ENCODE measurements at places on chromosomes 5 and 9.

DNA sequence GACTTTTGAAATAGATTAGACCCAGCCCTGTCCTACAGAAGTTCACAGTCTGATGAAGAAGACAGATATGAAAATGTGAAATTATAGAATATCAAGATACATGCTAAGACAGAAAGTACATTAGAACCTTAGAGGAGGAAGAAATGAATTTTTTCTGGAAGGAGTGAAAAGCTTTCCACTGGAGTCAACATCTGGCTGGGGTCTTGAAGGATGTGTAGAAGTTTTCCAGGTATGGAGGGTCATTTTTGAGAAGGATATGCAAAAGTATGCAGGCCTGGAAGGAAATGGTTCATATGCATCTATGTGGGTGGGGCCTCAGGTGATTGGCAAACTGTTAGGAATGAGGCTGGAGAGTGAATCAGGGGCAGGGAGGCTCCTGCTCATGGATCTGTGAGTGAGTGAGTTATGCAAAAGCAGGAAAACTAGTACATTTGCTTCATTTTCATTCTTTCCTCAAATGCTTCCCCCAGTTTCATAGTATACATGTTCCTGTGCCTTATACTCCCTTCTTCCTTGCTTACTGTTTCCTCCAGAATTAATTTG lies 142.3 kb downstream of the GRIA1 start:
- no peak for DNase-seq

DNA sequence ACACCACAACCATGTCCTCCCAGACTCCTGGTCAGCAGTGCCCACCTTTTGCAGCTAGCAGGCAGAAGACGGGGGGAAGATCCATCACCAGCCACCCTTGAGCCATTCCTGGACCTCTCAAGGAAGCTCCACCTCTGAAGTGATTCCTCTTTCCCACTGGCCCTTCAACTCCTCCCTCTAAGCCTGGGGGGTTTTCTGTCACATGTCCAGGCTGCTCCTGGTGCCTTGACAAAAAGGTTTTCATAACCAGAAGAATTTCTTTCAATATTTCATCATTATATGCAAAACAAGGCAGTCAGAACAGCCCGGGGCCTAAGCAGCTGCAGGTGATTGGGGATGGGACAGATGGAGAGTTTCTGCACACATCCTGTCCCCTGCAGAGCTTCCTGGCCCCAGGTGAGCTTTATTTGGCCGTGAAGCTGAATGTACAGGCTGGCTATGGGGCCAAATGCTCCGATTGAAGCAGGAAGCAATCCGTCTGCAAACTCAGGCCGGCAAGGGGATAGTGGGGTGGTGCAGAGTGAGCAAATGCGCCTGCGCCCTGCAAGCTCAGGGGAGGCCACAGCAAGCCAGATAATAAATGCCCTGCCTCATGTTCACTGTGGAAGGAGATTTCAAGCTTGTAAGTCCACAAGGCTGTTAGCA lies 173.5 kb downstream of the C5orf15 start:
- no peak for DNase-seq

GRCh38 chr5:135750506-135750905 lies 84.0 kb upstream of the SLC25A48 start:
- no peak for DNase-seq

- DNase-seq = no peak
Observed at GRCh38 chr9:86521977-86522376, 167.8 kb upstream of the TUT7 start.

DNA sequence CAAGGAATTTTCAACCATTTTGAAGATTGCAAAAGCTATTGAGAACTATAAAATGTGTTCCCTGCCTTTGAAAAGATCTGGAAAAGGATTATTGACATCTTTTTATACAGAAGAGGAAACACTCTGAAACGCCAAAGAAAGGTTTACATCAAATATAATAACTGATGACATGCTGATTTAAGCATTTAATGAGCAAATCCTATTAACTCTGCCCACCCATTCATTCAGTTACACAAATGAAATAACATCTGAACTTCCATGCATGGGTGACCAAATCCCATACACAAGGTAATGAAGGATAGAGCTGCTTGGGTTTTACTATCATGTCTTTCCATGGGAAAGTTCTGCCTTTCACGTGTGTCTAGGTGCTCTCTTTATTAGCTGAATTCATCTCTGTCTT lies 589.4 kb upstream of the WWC1 start:
- DNase-seq = no peak

GRCh38 chr9:111034170-111034897 lies 3.9 kb downstream of the LPAR1 start:
- DNase-seq = no peak

DNA sequence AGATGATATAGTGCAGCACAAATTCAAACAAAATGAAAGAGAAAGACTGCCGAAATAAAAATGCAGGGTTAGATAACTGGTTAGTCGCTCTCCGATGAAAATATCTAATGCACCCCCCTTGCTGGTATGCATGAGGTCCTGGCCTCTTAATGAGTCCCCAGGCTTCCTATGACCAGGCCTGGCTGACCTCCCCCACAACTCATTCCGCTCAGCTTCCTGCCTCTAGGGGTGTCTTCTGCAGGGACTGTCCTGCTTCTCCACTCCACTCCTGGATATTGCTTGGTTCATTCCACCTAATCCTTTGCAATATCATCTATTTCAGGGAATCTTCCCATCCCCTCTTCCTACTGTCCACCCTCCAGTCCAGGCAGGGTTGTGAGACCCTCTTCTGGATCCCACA lies 341.8 kb downstream of the ASTN2 start:
- no peak for DNase-seq

DNA sequence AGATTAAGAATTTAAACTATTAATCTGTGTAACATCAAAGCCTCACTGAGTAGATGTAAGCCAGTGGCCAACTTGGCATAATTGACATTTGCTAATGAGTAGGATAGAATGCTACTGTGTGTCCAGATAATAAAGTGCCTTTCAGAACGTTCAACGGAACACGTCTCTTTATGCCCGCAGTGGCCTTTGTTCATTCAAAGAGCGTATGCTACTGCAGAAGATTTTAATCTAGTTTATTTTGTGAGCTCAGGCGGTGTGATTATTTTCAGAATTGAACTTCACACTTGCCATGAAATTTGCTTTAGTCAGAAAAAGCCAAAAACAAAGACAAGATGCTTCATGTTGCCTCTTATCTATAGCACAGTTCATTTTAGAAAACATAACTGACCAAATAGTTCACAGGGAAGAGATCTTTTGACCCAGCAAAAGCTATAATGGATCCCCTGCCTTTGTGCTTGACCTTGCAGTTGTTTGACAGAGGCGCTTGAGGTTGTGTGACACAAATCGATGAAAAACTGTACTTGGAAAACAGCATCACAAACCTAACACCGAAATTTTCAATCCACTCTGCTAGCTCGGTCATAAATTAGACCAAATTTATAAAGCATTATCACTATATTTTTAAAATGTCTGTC lies 530.9 kb upstream of the TYRP1 start:
- DNase-seq = no peak

- DNase-seq = no peak
Observed at GRCh38 chr5:92887254-92887653, 693.8 kb downstream of the NR2F1-AS1 start.

DNA sequence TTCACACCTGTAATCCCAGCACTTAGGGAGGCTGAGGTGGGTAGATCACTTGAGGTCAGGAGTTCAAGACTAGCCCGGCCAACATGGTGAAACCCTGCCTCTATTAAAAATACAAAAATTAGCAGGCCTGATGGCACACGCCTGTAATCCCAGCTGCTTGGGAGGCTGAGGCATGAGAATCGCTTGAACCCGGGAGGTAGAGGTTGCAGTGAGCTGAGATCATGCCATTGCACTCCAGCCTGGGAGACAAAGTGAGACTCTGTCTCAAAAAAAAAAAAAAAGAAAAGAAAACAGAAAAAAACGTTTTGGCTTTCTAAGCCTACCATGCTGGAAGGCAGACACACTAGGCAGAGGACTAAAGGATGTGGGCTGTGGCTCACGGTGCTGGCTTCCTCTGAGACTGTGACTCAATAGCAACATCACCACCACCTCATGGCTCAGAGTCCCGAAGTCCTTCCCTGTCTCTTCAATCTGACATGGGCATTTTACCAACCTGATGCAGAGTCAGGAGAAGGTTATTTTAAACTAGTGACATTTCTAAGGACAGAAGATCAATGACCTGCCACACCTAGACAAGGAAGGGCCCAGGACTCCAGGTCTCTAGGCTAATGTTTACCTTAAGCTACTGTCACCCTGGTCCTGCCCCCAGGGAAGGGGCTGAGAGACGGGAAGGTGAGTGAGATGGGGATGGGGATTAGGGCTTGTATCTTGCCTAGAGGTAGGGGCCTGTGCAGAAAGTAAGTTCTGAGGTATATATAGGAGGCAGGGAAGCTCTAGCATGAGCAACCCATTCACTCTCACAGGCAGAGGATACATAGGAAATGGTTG lies 3.7 kb downstream of the ECSCR start:
- no peak for DNase-seq

GRCh38 chr9:85392260-85392659 lies 349.5 kb downstream of the AGTPBP1 start:
- DNase-seq = no peak

GRCh38 chr9:132857031-132857430 lies 21.1 kb downstream of the AK8 start:
- no peak for DNase-seq

DNA sequence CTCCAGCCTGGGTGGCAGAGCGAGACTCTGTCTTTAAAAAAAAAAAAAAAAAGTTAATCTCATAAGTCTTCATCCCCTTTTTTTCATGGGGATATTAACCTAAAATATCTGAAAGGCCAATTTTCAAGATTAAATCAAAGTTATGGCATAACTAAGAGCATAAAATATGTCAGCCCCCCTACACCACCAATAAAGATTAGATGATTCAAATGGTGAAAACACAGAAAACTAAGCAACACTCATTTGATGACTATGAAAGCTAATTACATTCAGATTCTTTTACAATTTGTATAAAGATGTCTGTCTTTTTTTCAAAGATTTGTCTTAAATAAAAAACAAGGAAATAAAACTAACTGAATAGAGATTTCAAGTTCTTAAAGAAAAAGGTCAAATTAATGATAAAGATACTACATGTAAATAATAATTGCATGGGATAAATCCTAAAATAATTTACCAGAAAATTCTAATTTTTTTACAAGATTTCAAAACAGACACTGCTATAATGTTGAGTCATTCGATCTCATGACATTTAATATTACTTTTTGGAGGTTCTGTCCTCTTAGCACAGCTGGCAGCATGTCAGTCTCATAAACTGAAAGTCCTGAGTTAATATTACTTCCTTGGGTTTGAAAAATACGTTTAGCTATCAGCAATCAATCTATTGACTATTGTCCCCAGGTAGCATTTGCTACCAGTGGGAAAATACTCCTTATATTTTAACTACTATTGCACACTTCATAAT lies 112.9 kb downstream of the KIAA0825 start:
- no peak for DNase-seq

- no peak for DNase-seq
Observed at GRCh38 chr9:68443624-68444023, 87.2 kb downstream of the PGM5 start.

DNA sequence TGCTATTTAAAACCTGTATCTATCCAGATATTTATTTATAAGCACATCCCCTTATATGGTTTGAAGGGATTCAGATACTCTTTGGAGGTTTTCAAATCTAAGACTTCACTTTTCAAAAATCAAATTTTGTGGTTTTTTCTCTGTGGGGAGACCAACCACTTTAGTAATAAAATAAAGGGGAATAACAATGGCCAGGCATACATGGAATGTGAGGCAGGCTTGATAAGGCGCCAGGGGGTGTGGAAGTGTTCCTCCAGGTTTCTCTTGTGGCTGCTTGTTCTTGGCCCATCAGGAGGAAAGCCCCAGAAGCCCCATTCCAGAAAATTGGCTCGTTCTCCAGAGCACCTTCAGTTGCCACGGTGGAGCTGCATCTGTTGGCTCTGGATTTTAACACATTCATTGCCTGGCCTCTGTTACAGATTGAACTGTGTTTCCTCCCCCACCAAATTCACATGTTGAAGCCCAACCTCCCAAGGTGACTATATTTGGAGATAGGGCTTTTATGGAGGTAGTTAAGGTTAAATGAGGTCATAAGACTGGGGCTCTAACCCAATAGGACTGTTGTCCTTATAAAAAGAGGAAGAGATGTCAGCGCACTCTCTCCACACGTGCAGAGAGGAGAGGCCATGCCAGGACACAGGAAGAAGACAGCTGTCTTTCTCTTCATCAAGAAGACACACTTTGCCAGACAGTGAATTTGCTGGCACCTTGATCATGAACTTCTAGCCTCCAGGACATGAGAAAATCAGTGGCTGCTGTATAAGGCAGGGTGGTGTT lies 195.9 kb downstream of the TMEM38B start:
- DNase-seq = no peak

DNA sequence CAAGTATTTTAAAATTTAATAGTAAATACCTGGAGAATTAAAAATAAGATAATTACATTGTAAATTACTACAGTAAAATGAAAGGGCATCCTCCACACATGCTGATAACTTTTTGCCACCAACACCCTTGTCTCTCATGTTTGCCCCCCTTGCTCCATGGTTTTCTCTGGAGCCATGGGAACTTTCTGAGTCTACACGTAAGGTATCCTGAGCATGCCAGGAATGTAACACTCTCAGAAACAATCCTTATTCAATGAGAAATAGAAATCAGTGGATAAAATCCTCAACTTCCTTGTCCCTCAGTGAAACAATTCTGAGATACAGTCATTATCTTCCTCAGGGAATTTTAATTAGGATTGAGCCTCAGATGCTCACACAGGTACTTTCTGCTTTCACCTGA lies 108.9 kb downstream of the IZUMO3 start:
- DNase-seq = no peak

GRCh38 chr5:123208668-123209501 lies 119.8 kb downstream of the PRDM6 start:
- DNase-seq = no peak

DNA sequence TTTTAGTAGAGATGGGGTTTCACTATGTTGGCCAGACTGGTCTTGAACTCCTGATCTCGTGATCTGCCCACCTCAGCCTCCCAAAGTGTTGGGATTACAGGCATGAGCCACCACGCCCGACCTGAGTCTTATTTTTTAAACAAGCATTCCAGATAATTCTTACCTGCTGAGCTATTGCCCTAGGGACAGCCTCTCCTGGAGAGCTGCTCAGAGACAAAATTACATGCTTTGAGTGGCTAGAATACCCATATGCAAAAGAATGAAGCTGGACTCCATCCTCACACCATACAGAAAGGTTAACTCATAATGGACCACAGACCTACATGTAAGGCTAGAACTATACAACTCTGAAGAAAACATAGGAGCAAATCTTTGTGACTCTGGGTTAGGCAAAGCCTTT lies 41.6 kb downstream of the GTF3C4 start:
- no peak for DNase-seq

GRCh38 chr9:18606281-18606680 lies 132.3 kb downstream of the ADAMTSL1 start:
- no peak for DNase-seq

Measured in NCI-H2107 (cell line).